Pericardium fibroblast (primary cell): ENCODE measurements at places on chromosomes 7 and 10. TPM values are rescaled to one million over a fixed set of nuclear protein-coding genes. Genes with fewer than 3 reads are reported as not detected.

IGF2BP3 gene
- total RNA-seq = 23.1 and 34.3 TPM in 2 replicates

DRGX gene
- not detected in 2 replicates for total RNA-seq

EMX2 gene
- 0.12 and 8.5 TPM in 2 replicates for total RNA-seq

ORAI2 gene
- 28.3 and 34.1 TPM in 2 replicates for total RNA-seq

AGAP6 gene
- 1.6 and 2.1 TPM in 2 replicates for total RNA-seq

GNAT3 gene
- total RNA-seq = not detected in 2 replicates

CALHM3 gene
- 0.58 TPM in 1 of 2 replicates, not detected in the other for total RNA-seq

UCMA gene
- total RNA-seq = not detected in 2 replicates

GRM3 gene
- total RNA-seq = not detected in 2 replicates

UPK3B gene
- 8.6 TPM in 1 of 2 replicates, not detected in the other for total RNA-seq

POLD2 gene
- 71.2 and 101 TPM in 2 replicates for total RNA-seq

PSPH gene
- total RNA-seq = 38.5 and 69.6 TPM in 2 replicates

BPGM gene
- 7.1 and 14.8 TPM in 2 replicates for total RNA-seq

ZNF655 gene
- total RNA-seq = 37.7 and 75.7 TPM in 2 replicates

PTER gene
- 3.6 and 14.2 TPM in 2 replicates for total RNA-seq

MOGAT3 gene
- not detected in 2 replicates for total RNA-seq

TCF7L2 gene
- 14.4 and 18.0 TPM in 2 replicates for total RNA-seq

TMEM196 gene
- total RNA-seq = 0.34 and 1.5 TPM in 2 replicates

IFIT1B gene
- total RNA-seq = not detected in 2 replicates

ABCA13 gene
- total RNA-seq = not detected in 2 replicates

SLC16A9 gene
- 0.93 and 1.8 TPM in 2 replicates for total RNA-seq

MBL2 gene
- total RNA-seq = not detected in 2 replicates

ZC3HAV1L gene
- 14.8 and 21.4 TPM in 2 replicates for total RNA-seq

UPK3BL2 gene
- 0.09 and 0.35 TPM in 2 replicates for total RNA-seq

FAM180A gene
- total RNA-seq = 9.7 and 14.1 TPM in 2 replicates

SPDYE16 gene
- total RNA-seq = not detected in 2 replicates

TCAF2 gene
- total RNA-seq = 1.8 and 3.4 TPM in 2 replicates

FAM237B gene
- total RNA-seq = not detected in 2 replicates

PGAM2 gene
- total RNA-seq = 0.26 and 0.47 TPM in 2 replicates

TMEM176B gene
- 2.2 and 12.2 TPM in 2 replicates for total RNA-seq

HKDC1 gene
- total RNA-seq = 0.23 TPM in 1 of 2 replicates, not detected in the other

FRAT1 gene
- total RNA-seq = 2.7 and 5.5 TPM in 2 replicates

ODAD2 gene
- total RNA-seq = 0.47 TPM in 1 of 2 replicates, not detected in the other

TSPAN12 gene
- 0.51 and 5.5 TPM in 2 replicates for total RNA-seq

HOXA9 gene
- total RNA-seq = 4.0 TPM in 1 of 2 replicates, not detected in the other

AP4M1 gene
- total RNA-seq = 17.5 and 18.7 TPM in 2 replicates

NPFFR1 gene
- total RNA-seq = not detected in 2 replicates

AVL9 gene
- 12.6 and 19.7 TPM in 2 replicates for total RNA-seq

CPA5 gene
- 0.12 TPM in 1 of 2 replicates, not detected in the other for total RNA-seq

CALHM1 gene
- total RNA-seq = not detected in 2 replicates

MOSPD3 gene
- total RNA-seq = 15.6 and 21.6 TPM in 2 replicates

TAS2R39 gene
- not detected in 2 replicates for total RNA-seq

KCNIP2 gene
- total RNA-seq = 0.12 TPM in 1 of 2 replicates, not detected in the other

TFR2 gene
- 0.47 TPM in 1 of 2 replicates, not detected in the other for total RNA-seq

ZNF425 gene
- 2.3 and 2.7 TPM in 2 replicates for total RNA-seq

KCNH2 gene
- total RNA-seq = 0.12 and 0.34 TPM in 2 replicates

JAKMIP3 gene
- total RNA-seq = 0.09 and 0.12 TPM in 2 replicates

ERVW-1 gene
- not detected in 2 replicates for total RNA-seq
